ENCODE measurements at places on chromosomes 2 and 18.

DNA sequence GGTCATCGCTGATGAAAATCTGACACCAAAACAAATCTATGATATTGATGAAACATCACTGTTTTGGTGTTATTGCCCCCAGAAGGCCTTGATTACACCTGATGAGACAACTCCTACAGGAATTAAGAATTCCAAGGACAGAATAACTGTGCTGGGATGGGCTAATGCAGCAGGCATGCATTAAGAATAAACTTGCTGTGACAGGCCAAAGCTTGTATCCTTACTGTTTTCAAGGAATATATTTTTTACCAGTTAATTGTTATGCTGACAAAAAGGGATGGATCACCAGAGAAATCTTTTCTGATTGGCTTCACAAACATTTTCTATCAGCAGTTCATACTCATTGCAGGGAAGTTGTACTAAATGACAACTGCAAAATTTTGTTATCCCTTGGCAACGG, 278.2 kb downstream of the IKZF2 start:
- no peak for DNase-seq

DNA sequence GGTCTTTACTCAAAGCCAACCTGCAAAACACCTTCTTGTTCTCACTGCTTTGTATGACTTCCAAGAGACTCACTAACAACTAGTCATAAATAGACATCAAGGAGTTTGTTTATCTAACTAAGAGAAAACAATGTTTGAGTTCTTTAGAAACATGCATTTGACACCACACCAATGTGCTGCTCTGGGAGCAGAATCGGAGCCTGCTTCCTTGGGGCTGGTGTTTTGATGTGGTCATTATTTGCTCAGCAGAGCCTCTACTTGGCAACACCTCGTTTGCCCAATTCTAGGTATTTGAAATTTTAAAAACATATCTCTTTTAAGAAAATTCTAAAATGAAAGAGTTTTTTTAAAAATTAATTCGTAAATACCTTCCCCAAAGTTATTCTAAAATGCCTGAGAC, 167.5 kb downstream of the BCL2 start:
- DNase-seq: no peak

GRCh38 chr18:43271593-43272432, 5.5 kb downstream of the SYT4 start:
- DNase-seq: no peak

GRCh38 chr2:162435157-162435556, 91.2 kb downstream of the GCA start:
- DNase-seq: no peak

DNA sequence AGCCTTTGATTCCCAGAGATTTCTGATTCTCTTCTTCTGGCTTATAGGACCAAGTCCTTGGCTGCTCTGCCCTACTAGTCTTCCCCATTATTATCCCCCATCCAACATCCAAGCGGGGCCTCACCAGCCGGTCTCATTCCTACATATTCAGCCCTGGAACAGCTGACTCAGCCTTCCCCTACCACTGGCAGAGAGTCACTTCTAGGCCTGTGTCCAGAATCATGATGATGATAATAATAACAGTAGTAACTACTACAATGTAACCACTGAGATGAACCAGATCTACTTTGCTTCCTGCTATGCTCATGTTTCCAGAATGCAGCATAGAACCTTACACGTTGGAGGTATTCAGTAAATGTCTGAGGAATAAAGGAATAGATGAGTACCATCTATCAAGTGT, 295.2 kb downstream of the SRBD1 start:
- peak; percentile 77 for DNase-seq

- peak; percentile 41 for DNase-seq
Observed at GRCh38 chr2:17646081-17646554, 105.6 kb downstream of the VSNL1 start.

- DNase-seq: no peak
Observed at GRCh38 chr2:220555961-220556630, 928.7 kb downstream of the SLC4A3 start.

GRCh38 chr2:214781226-214781625, 28.3 kb downstream of the BARD1 start:
- no peak for DNase-seq

GRCh38 chr2:213429516-213429915, 145.3 kb downstream of the SPAG16 start:
- no peak for DNase-seq

- DNase-seq: no peak
Observed at GRCh38 chr2:222391743-222392285, 32.5 kb upstream of the SGPP2 start.

DNA sequence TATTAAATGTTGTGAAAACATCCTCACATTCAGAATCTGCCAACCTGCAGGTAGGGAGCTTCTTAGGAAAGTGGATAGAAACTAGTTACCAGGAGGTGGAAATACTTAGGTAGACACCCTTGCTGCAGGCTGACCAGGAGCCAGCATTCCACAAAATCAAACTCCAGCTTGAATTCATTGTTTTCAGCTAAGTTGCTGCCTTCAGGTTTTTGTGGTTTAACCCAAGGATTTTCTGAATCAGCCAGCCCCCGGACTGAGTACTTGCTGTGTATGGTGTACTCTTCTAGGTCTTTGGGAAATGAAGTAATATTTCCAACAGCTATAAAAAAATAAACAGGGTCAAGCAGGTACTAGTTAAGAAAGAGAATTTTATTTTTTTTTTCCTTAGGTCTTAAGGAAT, 192.1 kb upstream of the CHST9 start:
- DNase-seq: no peak

- DNase-seq: no peak
Observed at GRCh38 chr2:221309892-221310583, 262.1 kb downstream of the EPHA4 start.

- DNase-seq: no peak
Observed at GRCh38 chr18:29181151-29181901, 1004.4 kb upstream of the CDH2 start.

DNA sequence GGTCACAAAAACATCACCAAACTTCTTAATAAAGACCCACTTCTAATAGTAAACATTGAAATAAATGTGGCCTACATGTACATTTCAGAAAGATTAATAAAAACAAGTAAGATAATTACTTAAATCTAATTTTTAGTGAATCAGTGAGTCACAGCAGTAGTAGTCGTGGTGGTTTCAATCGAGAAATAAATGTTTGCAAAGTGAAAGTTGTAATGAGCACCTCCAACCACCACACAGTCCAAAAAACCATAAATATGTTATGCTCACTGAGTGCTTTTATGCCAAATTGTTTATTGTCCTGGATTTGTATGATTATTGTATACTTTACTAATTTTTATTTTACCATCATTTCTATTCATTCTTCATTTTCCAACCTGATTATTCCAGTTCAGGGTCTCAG, 61.8 kb upstream of the SPOPL start:
- no peak for DNase-seq

Data from right hindlimb (tissue), 1 donor.